ENCODE measurements at places on chromosomes 11 and 22.

DNA sequence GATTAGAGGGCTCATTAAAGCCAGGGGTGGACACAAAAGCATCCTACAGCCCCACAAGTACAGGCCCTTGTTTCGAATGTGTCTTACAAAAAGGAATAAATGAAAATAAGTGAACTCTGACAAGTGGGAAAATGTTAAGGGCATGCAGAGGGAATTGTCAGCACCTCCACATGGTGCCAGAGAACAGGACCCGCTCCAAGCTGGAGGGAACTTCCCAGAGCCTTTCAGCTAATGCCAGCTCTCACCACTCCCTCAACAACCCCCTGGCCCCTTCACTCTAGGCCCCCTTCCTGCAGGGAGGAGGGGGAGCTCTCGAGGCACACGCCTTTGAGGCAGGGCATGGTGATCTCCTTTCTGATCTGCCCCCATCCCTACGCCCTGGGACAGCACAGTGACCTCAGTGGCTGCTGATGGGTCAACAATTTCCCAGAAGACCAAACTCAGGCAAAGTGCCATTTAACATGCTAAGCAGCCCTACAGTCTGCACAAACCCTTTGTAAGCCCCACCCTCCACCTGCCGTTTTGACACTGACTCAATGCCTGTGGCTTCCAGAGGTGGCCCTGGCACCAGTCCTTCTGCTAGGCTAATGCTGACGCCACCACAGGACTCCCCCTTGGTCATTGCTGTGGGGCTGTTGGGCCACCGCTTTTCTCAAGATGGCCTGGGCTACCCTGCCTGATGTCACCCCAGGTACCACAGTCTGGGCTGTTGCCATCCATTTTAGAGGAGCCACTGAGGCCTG is 12.5 kb upstream of the CHST1 start:
- no peak for DNase-seq

GRCh38 chr22:33803371-33804282 is 116.6 kb downstream of the LARGE1 start:
- DNase-seq = no peak

DNA sequence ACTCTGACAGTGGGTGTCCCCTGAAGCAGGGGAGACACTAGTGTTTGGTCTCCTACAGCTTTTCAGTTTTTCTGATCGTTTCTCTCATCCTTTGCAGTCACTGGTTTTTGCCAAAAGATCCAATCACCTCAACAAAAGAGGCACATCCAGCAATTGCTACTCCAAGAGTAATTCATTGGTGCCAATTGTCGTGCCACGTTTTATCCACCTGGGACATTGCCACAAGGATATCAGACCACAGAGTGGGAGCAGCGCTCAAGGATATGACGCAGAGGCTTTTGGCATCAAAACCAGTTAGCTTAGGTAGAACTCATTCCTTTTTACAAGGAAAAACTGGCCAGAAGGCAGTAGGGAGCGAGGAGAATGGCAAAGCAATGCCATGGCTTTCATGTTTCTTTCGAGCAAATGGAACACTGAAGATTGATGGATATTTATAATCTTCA is 40.9 kb upstream of the BLID start:
- DNase-seq = no peak

GRCh38 chr11:8656291-8656690 is 26.2 kb downstream of the TRIM66 start:
- DNase-seq = no peak

DNA sequence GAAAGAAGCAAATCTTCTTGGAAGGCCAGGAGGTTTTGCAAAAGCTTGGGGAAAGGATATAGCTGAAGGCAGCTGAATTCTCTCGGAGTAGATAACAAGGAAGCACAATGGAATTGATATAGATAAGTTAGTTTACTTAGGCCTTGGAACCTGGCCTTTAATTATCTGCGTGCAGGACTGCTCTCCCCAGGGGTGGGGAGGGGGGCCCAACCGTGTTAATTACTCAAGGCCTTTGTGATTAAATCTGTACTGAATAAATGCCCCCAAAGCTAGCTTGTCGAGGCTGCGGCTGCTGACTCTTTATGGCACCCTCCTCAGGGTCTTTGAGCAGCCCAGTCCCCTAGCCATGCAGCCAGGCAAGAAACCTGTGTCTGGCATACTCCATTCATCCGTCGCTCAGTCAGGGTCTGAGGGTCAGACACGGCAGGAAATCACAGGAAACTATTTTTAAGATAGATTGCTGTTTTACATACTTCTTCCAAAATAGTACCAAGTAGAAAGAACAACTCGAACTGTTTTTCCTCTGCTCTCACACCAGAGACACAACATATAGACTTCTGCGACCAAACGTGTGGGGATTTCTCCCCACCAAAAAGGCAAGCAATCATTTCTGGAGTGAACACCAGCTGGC is 36.5 kb downstream of the MS4A2 start:
- no peak for DNase-seq

DNA sequence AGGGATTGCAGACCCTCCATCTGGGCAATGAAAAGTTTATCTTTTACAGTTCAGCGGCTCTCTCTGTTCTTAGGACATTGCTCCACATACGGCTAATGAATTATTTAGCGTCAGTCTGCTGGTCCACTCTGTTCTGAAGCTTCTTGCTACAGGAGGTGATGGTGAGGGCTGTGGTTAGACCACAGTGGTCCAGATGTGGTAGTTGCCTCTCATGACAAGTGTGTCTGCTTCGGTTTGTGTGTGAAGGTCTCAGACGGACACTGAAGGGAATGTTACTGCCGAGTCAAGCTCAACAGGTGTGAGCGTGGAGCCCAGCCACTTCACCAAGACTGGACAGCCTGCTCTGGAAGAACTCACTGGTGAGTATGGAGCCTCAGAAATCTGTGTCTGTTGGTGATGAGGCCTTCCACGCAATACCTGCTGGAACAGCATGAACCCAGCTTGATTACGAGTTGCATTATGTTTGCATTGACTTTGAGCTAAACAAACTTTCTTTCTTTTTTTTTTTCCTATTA is 220.8 kb downstream of the DBX1 start:
- no peak for DNase-seq

- DNase-seq = no peak
Observed at GRCh38 chr11:82865841-82866240, 34.4 kb downstream of the PRCP start.

- DNase-seq = no peak
Observed at GRCh38 chr22:35104491-35104890, 38.5 kb downstream of the ISX start.

DNA sequence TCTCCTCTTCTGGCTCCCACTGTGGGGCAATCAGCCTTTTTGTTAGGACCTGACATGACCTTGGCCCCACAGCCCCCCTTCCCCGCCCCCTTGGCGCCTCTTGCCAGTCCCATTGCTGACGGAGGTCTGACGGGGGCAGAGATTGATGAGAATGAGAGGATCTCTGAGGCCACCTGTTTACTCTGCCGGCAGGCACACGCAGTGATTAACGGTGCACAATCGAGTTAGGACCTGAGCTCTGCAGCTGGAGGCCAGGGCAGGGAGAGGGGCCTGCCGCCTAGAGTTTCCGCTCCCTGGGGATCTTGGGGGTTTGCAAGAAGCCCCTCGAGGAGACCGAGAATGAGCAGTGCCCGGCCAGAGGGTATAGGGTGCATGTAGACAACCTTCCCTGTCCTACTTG is 6.8 kb upstream of the CHRM1 start:
- no peak for DNase-seq

- DNase-seq = peak; percentile 66
Observed at GRCh38 chr22:35064664-35065063, 1.3 kb upstream of the ISX start.

GRCh38 chr11:17585911-17586695 is 39.0 kb downstream of the OTOG start:
- DNase-seq = no peak

GRCh38 chr22:19066531-19067271 is 55.5 kb downstream of the DGCR2 start:
- DNase-seq = no peak

- DNase-seq = no peak
Observed at GRCh38 chr11:121766991-121767390, 314.2 kb upstream of the SORL1-AS1 start.

GRCh38 chr11:3380706-3381545 is 2.0 kb upstream of the ZNF195 start:
- DNase-seq = no peak

DNA sequence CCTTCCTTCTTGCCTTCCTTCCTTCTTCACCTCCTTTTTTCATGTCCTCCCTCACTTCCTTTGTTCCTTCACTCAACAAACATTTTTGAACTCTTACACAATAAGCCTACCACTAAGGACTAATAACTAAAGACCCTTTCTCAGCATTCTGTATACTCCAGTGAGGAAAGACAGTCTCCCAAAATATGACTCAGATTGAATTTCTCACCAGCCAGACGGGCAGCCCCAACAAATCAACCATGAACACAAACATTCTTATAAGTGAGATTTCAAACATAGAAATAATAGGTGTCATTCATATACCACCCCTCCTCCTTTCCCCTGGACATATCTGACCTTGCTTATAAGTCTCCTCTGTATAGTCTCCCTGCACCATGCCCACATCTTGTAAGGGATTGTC is 1079.7 kb downstream of the OPCML start:
- DNase-seq = no peak

GRCh38 chr22:42131562-42131961 is 952 bp upstream of the CYP2D6 start:
- DNase-seq = no peak

DNA sequence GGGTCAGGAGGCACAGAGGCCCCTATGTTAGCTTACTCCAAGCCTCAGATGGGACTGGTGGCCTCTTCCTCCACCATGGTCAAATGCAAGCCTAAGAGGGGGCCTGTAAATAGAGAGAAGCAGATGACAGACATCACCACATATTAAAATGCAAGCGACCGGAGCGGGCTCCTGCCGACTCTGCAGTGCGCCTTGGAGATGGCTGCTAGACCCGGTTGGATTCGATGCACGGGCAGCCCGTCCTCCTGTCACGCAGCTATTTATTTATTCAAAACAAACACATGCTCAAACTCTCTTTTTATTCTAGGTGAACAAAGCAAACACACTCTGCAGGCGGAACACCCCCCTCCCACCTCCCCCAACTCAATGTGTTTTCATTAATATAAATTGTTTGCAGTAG is 208.0 kb downstream of the DSCAML1 start:
- DNase-seq = no peak

GRCh38 chr11:17421781-17422180 is 33.3 kb upstream of the KCNJ11 start:
- no peak for DNase-seq

- peak; percentile 70 for DNase-seq
Observed at GRCh38 chr11:416757-417621, 2.2 kb upstream of the SIGIRR start.

DNA sequence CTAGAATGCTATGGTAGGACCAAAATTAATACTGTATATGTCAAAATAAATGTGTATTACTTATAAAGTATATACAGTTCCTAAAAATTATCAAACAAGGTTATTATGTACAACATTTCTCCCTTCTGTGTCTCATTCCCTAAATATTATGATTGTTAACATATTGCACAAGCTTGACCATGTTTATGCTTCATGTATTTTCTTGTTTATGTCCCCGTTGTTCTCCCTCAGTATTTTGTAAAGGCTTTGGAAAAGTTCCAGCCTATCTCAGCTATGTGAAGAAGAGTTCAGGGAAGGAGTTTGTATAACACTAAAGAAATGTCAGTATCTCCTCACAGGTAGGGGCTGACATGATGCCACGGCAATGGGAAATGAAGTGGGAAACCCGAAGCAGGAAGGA is 19.6 kb downstream of the ADM start:
- no peak for DNase-seq

- DNase-seq = no peak
Observed at GRCh38 chr11:87020336-87020735, 17.4 kb upstream of the TMEM135 start.

GRCh38 chr22:40118979-40119378 is 58.7 kb upstream of the TNRC6B start:
- DNase-seq = no peak

- no peak for DNase-seq
Observed at GRCh38 chr11:125287491-125288210, 123.1 kb downstream of the PKNOX2 start.

DNA sequence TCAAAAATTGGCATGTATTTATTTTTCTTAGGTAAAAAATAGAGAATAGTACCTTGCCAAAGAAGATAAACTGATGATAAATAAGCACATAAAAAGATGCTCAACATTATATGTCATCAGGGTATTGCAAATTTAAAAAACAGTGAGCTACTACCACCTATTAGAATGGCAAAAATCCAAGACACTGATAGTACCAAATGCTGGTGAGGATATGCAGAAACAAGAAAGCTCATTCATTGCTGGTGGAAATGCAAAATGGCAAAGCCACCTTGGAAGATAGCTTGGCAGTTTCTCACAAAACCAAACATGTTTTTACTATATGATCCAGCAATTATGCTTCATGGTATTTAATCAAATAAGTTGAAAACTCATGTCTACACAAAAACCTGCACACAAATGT is 46.4 kb upstream of the EED start:
- no peak for DNase-seq

DNA sequence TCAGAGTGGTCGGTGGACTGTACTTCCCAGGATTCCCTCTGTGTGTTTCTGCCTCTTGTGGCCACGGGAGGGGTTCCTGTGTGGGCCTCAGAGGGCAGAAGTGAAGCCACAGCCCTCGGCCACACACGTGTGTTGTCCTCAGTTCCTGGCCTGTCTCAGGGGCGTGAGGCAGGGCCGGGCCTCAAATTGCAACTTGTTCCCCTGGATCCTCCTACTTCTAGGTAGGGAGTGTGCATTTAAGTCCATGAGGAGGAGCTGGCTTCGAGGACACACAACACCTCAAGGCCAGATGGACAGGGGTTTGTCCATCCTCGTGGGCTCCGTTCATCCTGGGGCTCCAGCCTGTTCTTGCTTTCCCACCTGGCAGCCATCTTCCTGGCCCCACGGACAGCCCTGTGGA is 573.0 kb downstream of the TBC1D22A start:
- no peak for DNase-seq

GRCh38 chr11:65116370-65117205 is 913 bp downstream of the ZNHIT2 start:
- DNase-seq = no peak

GRCh38 chr22:36481393-36482168 is at the start of gene TXN2:
TXN2 (minus strand) TSS chr22:36481640; CDS start chr22:36480837, 803 bp downstream.
- DNase-seq = peak; percentile 95

GRCh38 chr11:12287009-12287373 is 90.4 kb upstream of the PARVA start:
- DNase-seq = no peak

DNA sequence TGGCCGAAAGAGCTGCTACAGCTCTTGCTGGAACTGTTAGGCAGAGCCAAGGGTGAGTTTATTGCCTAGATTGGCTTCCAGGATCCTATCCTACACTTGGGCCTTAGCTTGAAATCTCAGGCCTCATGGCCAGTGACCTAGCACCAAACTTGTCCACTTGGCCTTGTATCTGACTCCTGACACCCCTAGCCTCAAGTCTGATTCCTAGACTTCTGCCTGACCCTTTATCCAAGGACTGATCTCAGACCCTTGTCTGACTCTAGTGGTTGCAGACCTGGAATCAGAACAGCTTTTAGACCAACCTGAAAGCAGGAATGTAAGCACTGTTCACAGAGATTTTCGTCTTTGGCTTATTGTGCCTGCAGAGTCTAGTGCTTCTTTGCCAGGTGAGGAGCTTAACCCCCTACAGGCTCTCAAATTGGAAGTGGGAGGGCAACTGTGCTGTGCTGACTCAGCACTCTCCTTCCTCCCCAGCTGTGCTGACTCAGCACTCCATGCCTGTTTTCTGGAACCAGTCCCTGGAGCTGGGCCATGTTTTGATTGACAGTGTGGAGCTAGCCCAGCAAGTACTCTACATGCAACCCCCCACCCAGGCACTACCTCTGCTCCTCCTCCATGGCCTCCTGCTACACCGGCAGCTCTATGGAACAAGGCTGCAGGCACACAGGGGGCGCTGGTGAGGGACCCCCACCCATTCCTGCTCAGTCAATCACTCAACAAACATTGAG is 35.1 kb downstream of the RRP8 start:
- DNase-seq = no peak
